Neural progenitor cell (in vitro differentiated cells): ENCODE measurements at places on chromosomes 3 and 15. TPM values are rescaled to one million over a fixed set of nuclear protein-coding genes. Genes with fewer than 3 reads are reported as not detected.
A peak's percentile ranks its signal among the peaks of the same experiment; 100 is the strongest.

The ZIC4 gene
- 0.25 and 0.64 TPM in 2 replicates for total RNA-seq

The HESX1 gene
- total RNA-seq = 42.1 and 50.6 TPM in 2 replicates

- H3K4me1 ChIP-seq = peaks cover 24% of the 10 kb centered on the region
- no peak overlapping the region for H3K4me3 ChIP-seq
- DNase-seq = peak; percentile 92
- H3K27ac ChIP-seq = no peak overlapping the region
- H3K27me3 ChIP-seq = no peaks in the 10 kb centered on the region
- no peaks in the 10 kb centered on the region for H3K36me3 ChIP-seq
Observed at GRCh38 chr3:36969540-36970432, 23.1 kb downstream of the EPM2AIP1 start.

DNA sequence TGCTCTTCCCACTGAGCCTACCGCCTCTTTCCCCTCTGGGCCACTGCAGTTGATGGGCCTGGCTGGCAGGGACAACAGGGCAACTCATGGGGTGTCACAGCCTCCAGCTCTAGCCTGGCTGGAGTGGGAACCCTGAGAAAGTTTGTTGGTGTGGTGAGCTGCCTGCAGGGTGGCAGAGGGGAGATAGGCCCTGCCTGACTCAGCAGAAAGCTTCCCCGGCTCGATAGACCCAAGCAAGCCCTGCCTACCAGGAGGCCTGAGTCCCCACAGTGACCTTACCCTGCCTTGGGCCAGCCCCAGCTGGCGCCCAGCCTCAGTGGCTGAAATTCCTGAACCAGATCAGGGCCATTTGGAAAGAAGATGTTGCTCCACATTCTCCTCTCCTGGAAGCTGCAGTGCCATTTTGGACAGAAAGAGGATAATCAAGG lies 29.4 kb downstream of the ABTB1 start:
- DNase-seq = no peak
- no peaks in the 10 kb centered on the region for H3K36me3 ChIP-seq
- no peak overlapping the region for H3K27ac ChIP-seq

The SERINC4 gene
- 0.50 TPM in 1 of 2 replicates, not detected in the other for total RNA-seq

DNA sequence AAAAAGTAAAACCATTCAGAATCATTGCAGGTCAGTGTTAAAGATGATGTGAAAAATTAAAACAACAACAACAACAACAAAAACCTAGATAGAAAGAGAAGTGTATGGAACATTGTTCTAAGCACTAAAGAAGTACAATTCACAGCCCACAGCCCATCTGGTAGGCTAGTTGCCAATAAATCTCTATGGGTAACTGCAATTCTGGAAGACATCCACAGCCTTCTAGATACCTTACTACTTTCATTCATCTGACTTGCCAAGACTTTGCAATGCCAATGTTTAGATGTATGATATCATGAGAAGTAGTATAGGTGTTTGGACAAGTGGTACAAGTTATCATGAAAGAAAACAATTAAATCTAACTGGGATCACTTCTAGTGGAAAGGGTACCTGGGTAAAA lies 198.6 kb downstream of the VGLL3 start:
- H3K27ac ChIP-seq = no peak overlapping the region
- H3K27me3 ChIP-seq = no peaks in the 10 kb centered on the region
- H3K4me3 ChIP-seq = no peak overlapping the region
- DNase-seq = no peak

DNA sequence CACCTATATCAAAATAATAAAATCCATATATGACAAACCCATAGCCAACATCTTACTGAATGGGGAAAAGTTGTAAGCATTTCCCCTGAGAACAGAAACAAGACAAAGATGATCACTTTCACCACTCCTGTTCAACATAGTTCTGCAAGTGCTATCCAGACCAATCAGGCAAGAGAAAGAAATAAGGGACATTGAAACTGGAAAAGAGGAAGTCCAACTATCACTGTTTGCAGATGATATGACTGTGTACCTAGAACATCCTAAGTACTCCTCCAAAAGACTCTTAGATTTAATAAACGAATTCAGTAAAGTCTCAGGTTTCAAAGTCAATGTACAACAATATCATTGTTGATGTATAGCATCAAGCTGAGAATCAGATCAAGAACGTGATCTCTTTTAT lies 35.6 kb upstream of the FGF7 start:
- no peak for DNase-seq
- no peaks in the 10 kb centered on the region for H3K27me3 ChIP-seq
- H3K36me3 ChIP-seq = no peaks in the 10 kb centered on the region
- no peak overlapping the region for H3K4me3 ChIP-seq
- peaks cover 18% of the 10 kb centered on the region for H3K4me1 ChIP-seq

GRCh38 chr15:74376226-74376625 lies 8.8 kb upstream of the CYP11A1 start:
- no peak for DNase-seq
- peaks cover 27% of the 10 kb centered on the region for H3K27me3 ChIP-seq
- no peaks in the 10 kb centered on the region for H3K36me3 ChIP-seq
- no peak overlapping the region for H3K4me3 ChIP-seq

The MASP1 gene
- total RNA-seq = 0.96 and 3.3 TPM in 2 replicates

DNA sequence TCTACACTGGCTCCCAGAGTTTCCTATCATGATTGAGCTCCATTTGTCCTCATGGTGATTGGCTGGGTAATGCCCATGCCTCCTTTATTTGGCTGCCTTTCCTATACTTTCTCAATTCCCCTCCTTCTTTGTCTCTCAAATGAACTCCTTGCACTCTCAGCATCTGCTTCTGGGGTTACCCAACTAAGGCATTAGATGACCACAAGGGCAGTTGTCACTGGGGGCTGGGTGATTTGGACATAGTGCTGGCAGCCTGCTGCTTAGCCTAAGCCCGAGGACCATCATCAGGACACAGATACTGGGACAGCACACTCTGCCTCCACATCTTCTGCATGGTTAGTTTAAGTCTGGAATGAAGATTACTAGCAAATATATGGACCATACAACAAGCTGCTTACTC lies 49.2 kb upstream of the LRRFIP2 start:
- H3K27ac ChIP-seq = no peak overlapping the region
- DNase-seq = no peak
- H3K4me1 ChIP-seq = no peaks in the 10 kb centered on the region
- no peaks in the 10 kb centered on the region for H3K36me3 ChIP-seq

DNA sequence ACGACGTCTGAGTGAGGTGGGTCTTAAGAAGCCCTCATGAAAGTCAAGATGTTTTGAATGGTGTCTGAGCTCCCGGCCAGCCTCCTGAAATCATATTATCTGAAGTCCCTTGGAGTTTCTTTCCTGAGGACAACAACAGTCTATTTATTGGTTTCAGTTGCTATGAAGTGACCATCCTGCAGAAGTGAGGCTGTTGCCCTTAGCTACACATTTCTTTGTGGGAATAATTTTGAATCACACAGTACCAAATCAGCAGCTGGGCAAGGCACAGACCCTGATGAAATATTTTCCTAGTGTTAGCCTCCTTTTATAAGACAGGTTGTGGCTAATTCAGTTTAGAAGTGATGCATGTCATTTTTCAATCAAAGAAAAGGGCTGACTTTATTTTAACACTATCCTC lies 220.7 kb upstream of the AZI2 start:
- DNase-seq = no peak
- no peaks in the 10 kb centered on the region for H3K4me1 ChIP-seq
- no peak overlapping the region for H3K27ac ChIP-seq
- H3K36me3 ChIP-seq = no peaks in the 10 kb centered on the region
- peaks cover 17% of the 10 kb centered on the region for H3K27me3 ChIP-seq
- no peak overlapping the region for H3K4me3 ChIP-seq

DNA sequence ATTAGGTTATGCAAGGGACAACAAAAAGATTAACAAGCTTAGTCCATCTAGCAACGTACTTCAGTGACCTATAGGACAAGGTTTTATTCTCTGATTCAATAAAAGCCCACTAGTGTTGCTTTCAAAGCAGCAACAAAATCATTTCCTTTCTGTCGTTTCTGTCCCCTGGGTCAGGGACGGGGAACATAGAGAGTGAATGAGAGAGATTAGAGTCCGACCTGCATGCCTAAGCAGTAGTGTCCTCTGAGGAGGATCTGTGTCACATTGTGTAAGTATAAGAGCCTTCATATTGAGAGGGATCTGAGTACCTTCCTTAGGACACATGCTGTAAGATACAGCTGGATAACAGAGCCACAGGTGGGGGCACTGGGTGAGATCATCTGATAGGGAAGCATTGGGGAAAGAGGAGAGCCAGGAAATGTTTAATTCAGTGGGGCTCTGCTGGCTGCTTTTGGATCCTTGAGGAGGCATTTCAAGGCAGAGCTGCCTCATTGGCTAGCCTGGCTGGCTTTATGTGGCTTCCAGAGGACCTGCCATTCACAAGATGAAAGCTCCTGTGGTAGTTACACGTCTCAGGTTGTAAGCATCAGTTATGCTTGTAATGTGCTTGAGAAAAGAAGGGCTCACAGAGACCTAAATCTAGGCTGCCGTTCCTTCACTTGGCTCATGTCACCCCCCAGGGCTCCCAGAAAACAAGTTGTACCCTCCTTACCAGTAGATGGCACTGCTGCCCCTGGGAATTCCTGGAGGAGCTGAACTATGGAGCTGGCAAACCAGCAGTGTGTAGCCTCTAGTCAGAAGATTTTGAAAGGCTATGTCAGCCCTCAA lies 2.7 kb downstream of the TMEM108 start:
- H3K27ac ChIP-seq = no peak overlapping the region
- no peaks in the 10 kb centered on the region for H3K36me3 ChIP-seq
- peak overlapping the region; percentile 2 for H3K4me3 ChIP-seq
- peaks cover 31% of the 10 kb centered on the region for H3K27me3 ChIP-seq
